ENCODE measurements at places on chromosomes 11 and 22.
A peak's percentile ranks its signal among the peaks of the same experiment; 100 is the strongest.

DNA sequence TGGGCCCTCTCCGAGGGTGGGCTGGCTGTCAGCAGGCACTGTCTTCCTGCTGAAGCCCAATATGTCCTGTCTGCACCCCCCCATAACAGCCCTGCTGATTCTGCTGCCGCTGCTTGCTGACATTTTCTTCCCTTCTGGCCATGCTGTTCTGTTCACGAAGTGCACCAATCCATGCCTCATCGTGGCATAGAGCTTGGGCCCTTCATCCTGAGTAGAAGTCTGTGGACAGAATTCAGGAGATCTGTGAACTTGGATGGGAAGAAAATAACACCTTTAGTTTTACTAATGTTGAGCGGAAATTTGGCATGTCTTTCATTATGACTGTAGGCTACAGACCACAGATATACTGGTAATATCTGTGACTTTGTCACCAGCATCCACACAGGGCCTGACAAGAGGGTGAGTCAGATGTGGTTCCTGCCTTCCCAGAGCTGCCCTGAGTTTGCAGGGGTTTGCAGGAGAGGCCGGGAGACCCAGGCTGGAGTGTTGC, 14.1 kb upstream of the KIAA0930 start:
- DNase-seq = peak; percentile 22

GRCh38 chr22:22599248-22599647, 40.2 kb upstream of the PRAME start:
- no peak for DNase-seq

GRCh38 chr11:44870181-44870580, 80.5 kb downstream of the TP53I11 start:
- no peak for DNase-seq

- DNase-seq = no peak
Observed at GRCh38 chr11:200224-201003, 6.8 kb downstream of the BET1L start.

- no peak for DNase-seq
Observed at GRCh38 chr11:14672635-14673034, 29.0 kb downstream of the PDE3B start.

- DNase-seq = no peak
Observed at GRCh38 chr11:1702506-1702905, 5.5 kb downstream of the KRTAP5-6 start.

DNA sequence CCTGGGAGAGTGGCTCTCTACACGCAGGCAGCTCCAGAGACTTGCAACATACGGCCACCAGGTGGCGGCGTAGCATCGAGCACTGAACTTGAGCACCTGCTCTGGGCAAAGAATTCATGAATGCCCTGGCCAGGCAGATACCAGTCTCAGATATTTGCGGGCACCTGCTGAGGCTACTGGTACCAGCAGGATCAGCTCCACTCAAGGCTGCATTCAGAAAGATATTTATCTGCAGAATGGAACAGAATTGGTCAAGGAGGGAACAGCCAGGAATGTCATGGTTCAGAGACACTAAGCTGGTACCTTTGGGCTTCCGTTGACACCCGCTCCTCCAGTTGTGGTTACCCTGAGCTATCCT, 10.8 kb upstream of the CCDC86 start:
- DNase-seq = peak; percentile 81

DNA sequence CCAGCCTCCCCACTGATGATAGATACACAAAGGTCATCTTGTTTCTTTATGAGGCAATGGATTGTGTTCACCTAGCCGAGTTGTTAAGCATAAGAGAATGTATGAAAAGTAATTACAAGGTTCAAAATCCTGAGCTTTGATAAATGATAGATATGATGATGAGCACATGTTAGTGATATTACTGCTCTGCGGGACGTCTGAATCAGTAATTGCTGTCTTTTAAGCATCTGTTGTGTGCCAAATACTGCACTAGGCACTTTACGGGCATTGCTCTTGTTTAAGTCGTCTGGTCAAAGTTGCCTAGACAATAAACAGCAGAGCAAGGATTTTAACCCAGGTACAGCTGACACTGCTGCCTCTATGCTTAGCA, 559 bp upstream of the RNF141 start:
- DNase-seq = no peak
